ENCODE measurements at places on chromosomes 7 and 10.

DNA sequence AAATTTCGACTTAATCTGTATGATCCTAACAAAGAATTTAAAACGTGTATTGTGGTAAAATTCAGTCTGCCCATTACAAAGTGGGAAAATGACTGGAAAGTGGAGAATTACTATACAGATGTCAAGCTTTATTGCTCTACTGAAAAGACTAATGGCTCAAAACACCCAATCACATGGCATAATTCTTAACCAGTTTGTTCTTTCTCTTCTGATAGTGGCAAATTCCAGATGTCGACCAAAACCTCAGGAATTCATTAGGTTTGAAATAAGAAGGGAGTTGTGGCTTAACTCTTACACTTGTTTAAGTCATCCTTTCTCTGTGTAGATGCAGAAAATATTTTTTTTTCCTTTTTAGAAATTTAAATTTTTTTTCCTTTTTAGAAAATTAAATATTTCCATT lies 1254.9 kb upstream of the LRRN3 start:
- DNase-seq = no peak

- DNase-seq = no peak
These were observed 533.2 kb downstream of the PARD3 start for GRCh38 chr10:34281661-34282582.

- no peak for DNase-seq
These were observed 302.6 kb upstream of the SP4 start for GRCh38 chr7:21125297-21125696.

- DNase-seq = no peak
These were observed 131.3 kb upstream of the ASAH2 start for GRCh38 chr10:50382576-50383023.

DNA sequence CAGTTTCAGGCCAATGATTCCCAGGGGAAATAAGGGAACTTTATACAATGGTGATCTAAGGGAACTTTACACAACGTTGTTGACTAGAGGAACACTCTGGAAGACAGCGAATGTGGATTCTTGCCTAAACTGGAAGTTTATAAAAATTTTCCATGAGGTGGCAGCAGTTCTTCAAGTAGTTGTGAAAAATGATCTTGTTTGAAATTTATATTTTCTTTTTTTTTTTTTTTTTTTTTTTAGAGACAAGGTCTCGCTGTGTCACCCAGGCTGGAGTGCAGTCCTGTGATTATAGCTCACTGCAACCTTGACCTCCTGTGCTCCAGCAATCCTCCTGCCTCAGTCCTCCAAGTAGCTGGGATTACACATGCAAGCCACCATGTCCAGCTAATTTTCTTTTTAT lies 32.1 kb upstream of the GTF2I start:
- DNase-seq = no peak

GRCh38 chr7:148753224-148753623 lies 54.5 kb downstream of the CUL1 start:
- DNase-seq = no peak

GRCh38 chr10:110556969-110557601 lies 10.4 kb upstream of the SMC3 start:
- DNase-seq = no peak

GRCh38 chr7:33852838-33853237 lies 52.5 kb upstream of the BMPER start:
- DNase-seq = no peak

GRCh38 chr10:3784510-3785250 lies at the start of gene KLF6:
TSS of gene KLF6 (minus strand) at chr10:3785209. CDS start at chr10:3785014, 195 bp downstream.
- no peak for DNase-seq

GRCh38 chr10:102628451-102628911 lies 15.8 kb upstream of the TRIM8 start:
- DNase-seq = no peak

DNA sequence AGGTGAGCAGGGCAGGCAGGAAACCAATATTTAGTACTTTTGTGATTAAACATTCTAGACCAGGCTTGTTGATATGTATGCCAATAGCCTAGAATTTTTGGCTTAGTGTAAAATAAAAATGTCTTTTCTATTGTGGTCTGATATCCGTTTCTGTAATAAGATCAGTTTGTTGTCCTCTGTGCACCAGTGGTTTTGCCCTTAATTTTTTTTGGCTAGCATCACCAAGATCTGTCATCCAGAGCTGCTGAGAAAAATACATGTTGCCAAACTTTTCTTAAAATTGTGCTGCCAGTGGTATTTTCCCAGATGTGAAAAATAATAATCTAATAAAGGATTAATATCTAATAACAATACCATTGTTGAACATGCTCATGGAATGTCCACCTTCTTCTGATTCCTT lies 115.6 kb downstream of the TWIST1 start:
- DNase-seq = no peak
